ENCODE measurements at places on chromosomes 2 and 18.

DNA sequence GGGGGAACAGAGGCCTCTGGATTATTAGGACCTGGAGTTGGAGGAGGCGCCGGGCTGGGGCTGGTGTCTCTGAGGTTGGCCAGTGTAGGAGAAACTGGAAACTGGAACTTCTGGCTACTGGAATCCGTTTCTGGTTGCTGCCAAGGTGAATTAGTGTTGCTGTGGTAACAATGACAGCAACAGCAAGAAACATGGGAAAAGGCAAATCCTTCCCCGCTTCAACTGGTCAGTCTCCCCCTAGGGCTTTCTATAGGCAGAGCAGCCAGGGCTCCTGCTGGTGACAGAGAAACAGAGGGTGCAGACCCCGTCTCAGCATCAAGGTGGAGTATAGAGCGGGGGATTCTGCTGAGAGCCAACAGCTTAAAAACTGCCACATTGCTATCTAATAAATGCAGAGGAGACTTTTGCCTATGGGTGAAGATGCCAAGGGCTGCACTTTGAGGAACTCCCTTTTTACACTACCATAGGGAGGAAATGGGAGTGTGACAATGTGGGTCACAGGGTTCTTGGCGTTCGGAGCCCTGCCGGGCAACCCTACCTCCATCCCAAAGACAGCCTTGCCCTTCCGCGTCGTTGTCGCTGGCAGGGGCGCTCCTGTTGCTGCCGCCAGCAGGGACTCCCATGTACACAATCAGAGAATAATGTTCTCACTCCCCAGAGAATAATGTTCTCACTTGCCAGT lies 81.4 kb upstream of the CABLES1 start:
- no peak for DNase-seq

GRCh38 chr2:16113568-16113967 lies 173.2 kb downstream of the MYCN start:
- DNase-seq = no peak

GRCh38 chr2:9752441-9753275 lies 90.6 kb upstream of the TAF1B start:
- no peak for DNase-seq

- DNase-seq = no peak
Observed at GRCh38 chr2:227322530-227323205, 2.4 kb upstream of the MFF start.

DNA sequence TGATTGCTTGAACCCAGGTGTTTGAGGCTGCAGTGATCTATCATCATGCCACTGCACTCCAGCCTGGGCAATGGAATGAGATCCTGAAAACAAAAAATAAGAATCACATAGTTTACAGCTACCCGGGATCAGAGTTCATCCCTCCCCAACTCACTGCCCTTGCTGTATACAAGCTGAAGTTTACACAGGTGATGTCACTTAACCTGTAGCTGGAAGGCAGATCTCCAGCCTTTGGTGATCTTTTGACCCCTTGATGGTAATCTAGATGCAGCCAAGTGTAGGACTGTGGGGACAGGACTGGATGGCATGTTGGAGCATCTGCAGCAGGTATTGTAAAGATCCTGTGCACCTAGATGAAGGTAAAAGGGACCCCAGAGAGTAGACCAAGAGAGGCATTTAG lies 66.7 kb upstream of the SLC14A2 start:
- DNase-seq = no peak

DNA sequence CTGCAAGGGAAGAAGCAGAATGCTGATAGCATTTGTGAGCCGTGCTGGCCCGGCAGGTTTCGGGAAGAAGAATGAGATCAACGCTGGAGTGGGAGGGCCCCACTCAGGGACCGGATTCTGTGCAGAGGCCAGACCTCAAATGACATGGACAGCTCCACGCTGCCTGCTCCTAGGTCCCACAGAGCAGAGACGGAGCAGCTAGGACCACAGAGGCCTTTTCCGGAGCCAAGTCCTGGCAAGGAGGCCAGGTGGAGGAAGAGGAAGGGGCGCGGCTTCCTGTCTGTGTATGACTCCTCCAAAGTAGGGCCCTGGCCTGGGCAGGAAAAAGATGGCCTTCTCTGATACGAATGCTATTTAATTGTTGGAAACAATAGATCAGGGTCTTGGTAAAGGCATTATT lies 139.9 kb downstream of the LRRC30 start:
- no peak for DNase-seq

- DNase-seq = no peak
Observed at GRCh38 chr2:176291809-176292283, 22.6 kb downstream of the MTX2 start.

DNA sequence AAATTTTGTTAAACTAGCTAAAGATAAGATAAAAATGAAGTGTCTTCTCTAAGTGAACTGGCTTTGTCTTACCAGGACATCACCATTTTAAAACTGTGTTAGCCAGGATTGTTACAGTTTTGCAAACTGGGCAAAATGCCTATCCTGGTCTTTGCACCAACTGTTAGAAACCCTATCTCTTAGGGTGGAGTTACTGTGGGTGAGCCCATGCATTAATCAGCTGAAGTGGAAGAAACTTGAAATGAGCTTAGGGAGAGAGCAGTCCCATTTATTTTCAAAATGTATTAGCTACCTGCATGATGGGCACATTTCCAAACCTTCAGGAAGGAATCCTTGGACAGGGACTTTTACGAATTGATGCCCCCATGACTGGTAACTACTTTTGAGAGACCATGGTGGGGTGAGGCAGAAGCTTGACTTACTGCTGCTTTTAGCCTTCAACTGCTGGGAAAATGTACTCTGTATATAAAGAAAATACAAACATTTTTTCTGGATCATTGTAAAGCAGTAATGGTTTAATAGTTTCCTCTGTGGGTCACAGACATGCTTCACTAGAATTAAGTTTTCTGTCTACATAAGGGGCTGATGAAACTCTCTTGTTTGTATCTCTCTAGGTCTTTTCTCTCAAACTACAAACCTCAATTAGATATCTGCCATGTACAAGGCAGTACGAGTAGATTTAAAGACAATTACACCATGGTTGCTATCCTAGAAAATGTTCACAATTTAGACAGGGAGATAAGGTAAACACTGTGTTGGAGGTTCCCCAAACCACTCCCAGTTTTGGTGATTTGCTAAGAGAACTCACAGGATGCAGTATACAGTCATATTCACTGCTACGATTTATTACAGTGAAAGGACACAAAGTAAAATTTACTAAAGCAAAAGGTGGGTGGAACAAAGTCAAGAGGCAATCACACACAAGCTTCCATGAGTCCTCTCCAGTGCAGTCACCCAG lies 321.4 kb upstream of the MMADHC start:
- DNase-seq = no peak

- DNase-seq = no peak
Observed at GRCh38 chr2:207318181-207318628, 152.5 kb upstream of the KLF7 start.

DNA sequence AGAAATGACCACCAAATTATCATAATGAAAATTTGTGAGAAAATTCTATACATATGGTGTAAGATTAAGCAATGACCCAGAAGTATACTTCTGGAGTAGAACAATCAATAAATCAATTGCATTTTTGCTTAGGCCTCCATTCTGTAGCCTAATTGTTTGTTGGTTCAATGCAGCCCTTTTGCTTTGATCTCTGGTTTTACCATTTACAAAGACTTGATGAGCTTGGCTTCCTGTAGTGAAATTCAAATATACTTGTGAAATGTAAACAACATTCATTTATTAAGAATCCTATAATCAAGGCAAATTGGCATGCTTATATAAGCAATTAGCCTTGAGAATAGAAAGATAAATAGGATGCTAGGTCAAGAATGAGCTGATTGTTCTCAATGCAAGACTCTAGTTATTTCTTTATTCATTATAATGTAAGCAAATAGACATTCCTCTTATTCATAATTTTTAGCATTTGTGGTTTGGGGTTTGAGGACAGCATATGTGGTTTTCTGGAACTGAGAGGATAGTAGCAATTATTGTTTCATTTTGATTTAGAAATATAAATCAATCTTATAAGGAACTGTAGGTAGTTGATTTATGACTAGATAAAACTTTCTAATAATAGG lies 9.7 kb downstream of the FMNL2 start:
- no peak for DNase-seq

- DNase-seq = no peak
Observed at GRCh38 chr2:101311696-101312017, 3.2 kb upstream of the RNF149 start.

DNA sequence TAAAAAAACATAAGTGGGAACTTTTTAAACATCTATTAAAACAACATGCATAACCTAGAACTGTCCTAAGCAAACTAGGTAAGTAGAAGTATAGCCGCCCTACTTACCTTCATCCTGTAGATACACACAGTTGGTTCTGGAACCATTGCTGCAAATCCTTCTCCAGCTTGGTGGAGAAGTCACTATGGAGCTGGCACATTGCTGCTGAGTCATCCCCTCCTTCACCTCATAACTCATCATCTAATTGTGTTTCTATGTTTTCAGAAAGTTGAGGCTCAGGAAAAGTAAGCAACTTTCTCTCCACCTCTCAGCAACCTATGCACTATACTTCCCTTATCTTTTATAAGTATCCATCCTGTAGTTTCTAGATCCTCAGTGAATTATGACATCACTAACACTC lies 269.8 kb upstream of the MMADHC start:
- DNase-seq = no peak

DNA sequence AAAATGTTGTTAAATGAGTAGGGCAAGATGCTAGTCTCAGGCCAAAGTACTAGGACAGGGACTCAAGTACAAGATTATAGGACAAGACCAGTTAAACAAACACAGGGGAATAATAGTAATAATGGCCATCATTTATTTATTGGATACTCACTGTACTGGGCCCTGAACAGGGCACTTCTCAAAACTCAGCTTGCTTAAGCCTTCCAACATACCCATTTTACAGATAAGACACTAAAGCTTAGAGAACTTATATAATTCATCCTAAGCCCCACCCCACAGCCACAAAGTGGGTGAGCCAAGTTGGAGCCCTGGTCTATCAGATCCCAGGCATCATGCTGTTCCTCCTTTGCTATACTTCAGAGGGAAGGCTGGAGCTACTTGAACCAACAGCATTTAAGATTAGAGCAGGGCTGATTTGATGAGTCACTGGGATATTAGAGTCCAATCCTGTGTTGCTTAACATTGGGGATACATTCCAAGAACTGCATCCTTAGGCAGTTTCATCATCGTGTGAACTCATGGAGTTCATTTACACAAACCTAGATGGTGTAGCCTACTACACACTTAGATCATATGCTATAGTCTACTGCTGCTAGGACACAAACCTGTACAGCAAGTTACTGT lies 153.6 kb downstream of the MTCL1 start:
- DNase-seq = peak; percentile 80

DNA sequence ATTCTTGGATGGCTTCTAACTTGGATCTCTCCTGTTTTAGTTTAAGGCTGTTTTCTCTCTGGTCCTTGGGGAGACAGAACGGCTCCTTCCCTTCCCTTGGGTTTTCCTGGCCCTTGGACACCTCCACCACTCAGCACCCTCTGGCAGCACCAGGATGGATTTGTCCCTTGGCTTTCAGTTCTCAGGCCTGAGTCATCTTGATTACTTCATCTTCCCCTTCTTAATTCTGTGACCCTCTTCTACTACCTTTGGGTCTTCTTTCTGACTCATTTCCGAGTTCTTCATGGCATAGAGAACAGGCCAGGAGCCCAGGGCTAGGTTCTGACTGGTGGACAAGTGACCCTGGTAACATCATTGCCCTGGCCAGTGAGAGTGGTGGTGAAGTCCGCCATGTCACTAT lies 14.9 kb downstream of the IGFBP2 start:
- no peak for DNase-seq

DNA sequence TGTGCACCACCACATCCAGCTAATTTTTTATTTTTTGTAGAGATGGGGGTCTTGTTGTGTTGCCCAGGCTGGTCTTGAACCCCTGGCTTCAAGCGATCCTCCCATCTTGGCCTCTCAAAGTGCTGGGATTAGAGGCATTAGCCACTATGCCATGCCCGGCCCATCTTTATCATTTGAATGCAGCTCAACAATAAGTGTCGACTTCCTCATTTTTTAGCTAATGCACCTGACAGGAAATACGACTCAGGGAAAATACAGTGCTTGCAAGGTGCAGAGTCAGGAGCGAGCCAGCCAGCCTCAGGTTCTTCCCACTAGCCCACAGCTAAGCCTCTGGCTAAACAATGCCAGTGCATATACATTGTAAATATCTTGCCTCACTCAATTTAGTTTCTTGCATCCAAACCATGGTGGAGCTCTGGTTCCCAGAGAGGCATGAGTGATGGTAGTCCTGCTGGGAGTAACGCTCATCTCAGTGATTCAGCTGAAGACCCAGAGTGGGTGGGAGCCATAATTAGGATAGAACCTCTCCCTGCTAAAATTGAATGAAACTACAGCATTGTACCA lies 135.0 kb downstream of the TGIF1 start:
- DNase-seq = no peak

DNA sequence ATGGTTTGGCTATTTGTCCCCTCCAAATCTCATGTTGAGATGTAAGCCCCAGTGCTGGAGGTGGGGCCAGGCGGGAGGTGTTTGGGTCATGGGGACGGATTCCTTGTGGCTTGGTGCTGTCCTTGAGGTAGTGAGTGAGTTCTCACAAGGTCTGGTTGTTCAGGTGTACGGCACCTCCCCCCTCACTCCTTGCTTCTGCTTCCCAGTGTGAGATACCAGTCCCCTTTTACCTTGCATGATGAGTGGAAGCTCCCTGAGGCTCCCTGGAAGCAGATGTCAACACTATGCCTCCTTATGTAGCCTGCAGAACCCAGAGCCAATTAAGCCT lies 232.6 kb downstream of the LDLRAD4 start:
- no peak for DNase-seq

GRCh38 chr2:47402555-47402804 lies 476 bp upstream of the MSH2 start:
- DNase-seq = no peak

DNA sequence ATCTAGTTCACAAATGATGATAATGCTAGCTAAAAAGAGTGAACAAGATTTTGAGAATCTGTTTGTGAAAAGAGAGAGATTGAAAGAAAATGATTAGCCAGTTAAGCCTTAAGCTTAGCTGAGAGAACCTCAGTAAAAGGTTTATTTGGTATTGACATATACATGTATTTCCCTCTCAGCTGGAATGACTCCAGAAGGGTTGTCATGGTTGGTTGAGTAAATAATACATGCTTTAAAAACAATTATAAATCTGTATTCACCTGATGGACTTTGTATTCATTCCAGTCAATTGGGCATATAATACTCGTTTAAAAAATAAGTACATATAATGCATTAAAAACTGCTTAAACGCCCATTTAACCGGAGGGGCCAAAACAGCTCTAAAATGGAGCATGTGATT lies 181.4 kb downstream of the GRB14 start:
- no peak for DNase-seq

DNA sequence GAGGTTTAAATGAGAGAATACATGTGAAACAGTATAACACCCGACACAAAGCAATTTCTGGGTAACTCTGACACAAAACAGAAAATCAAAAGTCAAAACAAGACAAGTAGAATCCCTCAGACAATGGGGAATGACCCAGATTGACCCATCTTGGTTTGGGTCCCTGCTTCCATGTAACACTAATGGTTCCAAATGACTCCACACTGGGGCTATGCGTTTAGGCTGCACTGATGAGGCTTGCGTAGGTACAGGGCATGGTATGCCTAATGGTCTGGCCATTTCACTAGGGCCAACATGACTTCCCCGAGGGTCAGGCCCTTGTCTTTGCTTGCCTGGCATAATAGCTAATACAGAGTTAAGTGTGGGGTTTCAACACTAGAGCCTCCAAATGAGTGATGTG lies 27.2 kb upstream of the NFE2L2 start:
- no peak for DNase-seq

Measured in amniotic stem cell (primary cell).